Tibial nerve (tissue), 4 donors: ENCODE measurements at places on chromosomes 11 and 22.
A peak's percentile ranks its signal among the peaks of the same experiment; 100 is the strongest.

- H3K4me3 ChIP-seq = no peak overlapping the region
- H3K27ac ChIP-seq = no peak overlapping the region
- DNase-seq = no peak
- H3K27me3 ChIP-seq = no peaks in the 10 kb centered on the region
Observed at GRCh38 chr11:89498845-89499448, 7.8 kb upstream of the NOX4 start.

DNA sequence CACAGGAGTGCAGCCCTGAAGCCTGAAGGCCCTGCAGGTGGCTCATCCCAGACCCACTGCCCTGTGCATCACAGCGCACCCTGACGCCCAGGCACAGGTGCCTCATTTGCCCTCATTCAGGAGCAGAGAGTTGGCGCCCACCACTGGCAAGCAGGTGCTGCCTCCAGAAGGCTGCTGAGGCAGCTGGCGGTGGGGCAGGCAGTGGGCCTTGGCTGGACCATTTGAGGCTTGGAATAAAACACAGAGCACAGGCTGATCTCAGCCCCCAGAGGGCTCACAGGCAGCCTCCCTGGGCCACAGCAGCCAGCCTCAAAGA lies 1151.9 kb downstream of the BRD1 start:
- no peak overlapping the region for H3K4me3 ChIP-seq
- DNase-seq = no peak
- H3K27me3 ChIP-seq = no peaks in the 10 kb centered on the region

- no peaks in the 10 kb centered on the region for H3K27me3 ChIP-seq
- no peak overlapping the region for H3K27ac ChIP-seq
- no peak overlapping the region for H3K4me3 ChIP-seq
- no peaks in the 10 kb centered on the region for H3K4me1 ChIP-seq
Observed at GRCh38 chr11:46223252-46223513, 54.3 kb upstream of the CREB3L1 start.

DNA sequence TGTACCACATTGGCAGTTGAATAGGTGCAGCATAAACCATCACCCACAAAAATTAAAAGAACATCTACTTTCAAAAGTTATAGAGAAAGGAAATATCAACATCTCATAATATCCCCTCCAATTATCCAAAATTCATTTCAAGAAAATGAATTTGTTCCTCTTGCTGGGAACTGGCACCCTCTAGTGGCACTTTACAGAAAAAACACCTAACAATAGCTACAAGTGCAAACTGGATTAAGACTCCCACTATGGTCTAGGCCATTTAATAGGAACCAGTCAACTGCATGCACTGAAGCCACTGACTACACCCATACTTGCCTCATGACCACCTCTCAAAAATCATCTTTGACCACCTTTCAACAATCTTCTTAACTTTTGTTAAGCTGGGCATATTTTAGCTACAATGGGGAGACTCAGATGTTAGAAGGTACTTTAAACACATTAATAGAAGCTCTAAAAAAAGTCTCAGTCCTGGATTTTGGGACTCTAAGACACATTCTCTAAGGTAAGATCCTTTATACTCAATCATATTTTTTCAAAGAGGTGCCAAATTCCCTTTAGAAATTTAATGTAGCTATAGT lies 17.3 kb downstream of the TRAF6 start:
- no peaks in the 10 kb centered on the region for H3K27me3 ChIP-seq
- H3K4me1 ChIP-seq = no peaks in the 10 kb centered on the region
- H3K27ac ChIP-seq = no peak overlapping the region
- no peak overlapping the region for H3K4me3 ChIP-seq
- DNase-seq = peak; percentile 35

GRCh38 chr11:72630104-72630852 lies 43.9 kb downstream of the PDE2A start:
- peak overlapping the region; percentile 25 for H3K27ac ChIP-seq
- H3K4me3 ChIP-seq = no peak overlapping the region
- H3K36me3 ChIP-seq = no peaks in the 10 kb centered on the region
- DNase-seq = no peak
- no peaks in the 10 kb centered on the region for H3K27me3 ChIP-seq

DNA sequence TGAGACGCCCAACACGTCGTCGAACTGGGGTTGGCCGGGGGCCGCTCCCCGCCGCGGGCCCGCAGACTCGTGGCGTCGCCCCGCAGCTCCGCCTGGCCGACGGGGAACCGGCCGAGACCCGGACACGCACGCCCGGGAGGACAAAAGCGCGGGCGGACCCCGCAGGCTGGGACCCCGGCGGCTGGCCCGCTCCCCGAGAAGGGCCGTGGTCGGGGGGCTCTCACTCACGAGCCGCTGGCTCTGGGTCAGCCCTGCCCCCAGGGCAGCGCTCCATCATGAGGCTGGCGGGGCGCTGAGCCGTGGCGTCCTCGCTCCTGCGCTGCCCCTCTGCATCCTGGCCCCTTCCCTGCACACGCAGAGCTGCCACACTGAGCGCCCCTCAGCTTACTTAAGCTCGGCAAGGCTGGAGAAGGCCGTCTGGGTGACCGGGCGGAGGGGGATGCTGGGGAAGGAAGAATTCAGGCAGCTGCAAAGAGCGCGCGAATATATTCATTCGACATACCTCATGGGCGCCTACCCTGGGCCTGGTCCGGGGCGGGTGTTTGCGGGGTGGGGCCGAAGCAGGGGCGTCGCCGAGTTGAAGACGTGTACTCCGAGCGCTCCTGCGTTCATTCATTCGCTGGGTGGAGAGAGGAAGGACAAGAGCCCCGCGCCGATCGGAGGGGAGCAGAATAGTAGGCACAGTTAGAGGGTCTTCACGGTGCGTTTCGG lies 579 bp upstream of the CYB5R2 start:
- H3K27ac ChIP-seq = peak overlapping the region; percentile 84
- no peaks in the 10 kb centered on the region for H3K36me3 ChIP-seq
- peak overlapping the region; percentile 45 for H3K4me3 ChIP-seq
- H3K4me1 ChIP-seq = peaks cover 64% of the 10 kb centered on the region
- H3K27me3 ChIP-seq = no peaks in the 10 kb centered on the region

DNA sequence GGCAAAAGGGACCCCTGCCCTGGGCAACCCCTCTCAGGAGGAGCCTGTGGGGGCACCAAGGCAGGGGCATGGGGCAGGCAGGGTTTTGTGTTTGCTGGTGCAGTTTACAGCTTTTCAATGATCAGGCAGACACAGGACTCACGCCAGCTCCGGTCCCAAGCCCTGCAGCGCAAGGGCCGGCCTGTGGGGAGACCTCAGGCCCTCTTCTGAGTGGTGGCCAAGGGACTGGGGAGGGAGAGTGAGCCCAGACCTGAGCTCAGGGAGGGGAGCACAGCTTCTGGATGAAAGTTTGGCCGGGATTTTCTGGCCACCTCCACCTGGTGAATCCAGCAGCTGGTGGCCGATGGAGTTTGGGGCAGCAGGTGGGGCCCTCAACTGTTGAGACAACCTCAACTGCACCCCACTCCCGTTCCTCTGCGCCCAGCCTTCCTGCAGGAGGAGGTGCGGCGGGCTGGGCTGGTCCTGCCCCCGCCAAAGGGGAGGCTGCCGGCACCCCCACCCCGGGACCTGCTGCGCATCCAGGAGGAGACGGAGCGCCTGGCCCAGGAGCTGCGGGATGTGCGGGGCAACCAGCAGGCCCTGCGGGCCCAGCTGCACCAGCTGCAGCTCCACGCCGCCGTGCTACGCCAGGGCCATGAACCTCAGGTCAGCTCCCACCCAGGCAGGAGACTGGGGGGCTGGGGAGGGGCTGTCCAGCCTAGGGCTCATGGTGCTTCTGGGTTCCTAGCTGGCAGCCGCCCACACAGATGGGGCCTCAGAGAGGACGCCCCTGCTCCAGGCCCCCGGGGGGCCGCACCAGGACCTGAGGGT lies 3.6 kb downstream of the TCIRG1 start:
- no peak for DNase-seq
- H3K4me1 ChIP-seq = peaks cover 40% of the 10 kb centered on the region
- H3K27me3 ChIP-seq = no peaks in the 10 kb centered on the region
- no peak overlapping the region for H3K4me3 ChIP-seq
- peaks cover 52% of the 10 kb centered on the region for H3K36me3 ChIP-seq

DNA sequence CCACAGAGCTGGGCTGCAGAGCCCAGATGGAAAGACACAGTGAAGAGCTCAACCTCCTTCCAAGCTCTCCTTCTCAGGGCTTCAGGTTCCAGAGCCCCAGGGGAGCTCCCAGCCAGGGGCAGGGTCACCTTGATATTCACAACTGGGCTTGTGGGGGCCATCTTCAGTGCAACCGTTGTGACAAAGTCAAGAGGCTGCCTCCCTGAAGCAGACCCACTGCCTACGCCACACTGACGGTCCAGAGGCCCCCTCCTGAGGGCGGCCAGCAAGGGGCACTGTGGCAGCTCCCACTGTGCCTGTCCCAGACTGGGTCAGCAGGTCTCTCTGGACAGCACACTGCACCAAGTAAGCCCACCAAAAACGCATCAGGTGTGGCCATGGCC lies 84.1 kb downstream of the DGCR2 start:
- no peak overlapping the region for H3K27ac ChIP-seq
- no peaks in the 10 kb centered on the region for H3K4me1 ChIP-seq
- H3K36me3 ChIP-seq = peaks cover 7% of the 10 kb centered on the region
- H3K27me3 ChIP-seq = no peaks in the 10 kb centered on the region
- no peak for DNase-seq
- no peak overlapping the region for H3K4me3 ChIP-seq

GRCh38 chr11:46202149-46202548 lies 75.3 kb upstream of the CREB3L1 start:
- peaks cover 27% of the 10 kb centered on the region for H3K27me3 ChIP-seq
- no peak overlapping the region for H3K27ac ChIP-seq
- no peaks in the 10 kb centered on the region for H3K36me3 ChIP-seq
- no peak for DNase-seq

- H3K36me3 ChIP-seq = peaks cover 59% of the 10 kb centered on the region
- no peaks in the 10 kb centered on the region for H3K27me3 ChIP-seq
- peaks cover 25% of the 10 kb centered on the region for H3K4me1 ChIP-seq
- DNase-seq = no peak
- H3K4me3 ChIP-seq = no peak overlapping the region
- H3K27ac ChIP-seq = peak overlapping the region; percentile 98
Observed at GRCh38 chr11:66845143-66845875, 2.1 kb downstream of the RCE1 start.

- no peaks in the 10 kb centered on the region for H3K36me3 ChIP-seq
- H3K4me3 ChIP-seq = no peak within 1 kb of the TSS
- no peak within 1 kb of the TSS for H3K27ac ChIP-seq
- H3K4me1 ChIP-seq = peaks cover 3% of the 10 kb centered on the region
- peaks cover 86% of the 10 kb centered on the region for H3K27me3 ChIP-seq
Observed at GRCh38 chr11:3218483-3219280, at the start of gene MRGPRG. TSS of gene MRGPRG (minus strand) at chr11:3218813. CDS start at chr11:3218813, 0 bp downstream.

GRCh38 chr11:28984231-28984630 lies 876.0 kb downstream of the METTL15 start:
- DNase-seq = no peak
- no peak overlapping the region for H3K4me3 ChIP-seq
- H3K4me1 ChIP-seq = no peaks in the 10 kb centered on the region
- no peaks in the 10 kb centered on the region for H3K36me3 ChIP-seq
- no peak overlapping the region for H3K27ac ChIP-seq

- no peaks in the 10 kb centered on the region for H3K36me3 ChIP-seq
- peak within 1 kb of the TSS; percentile 96 for H3K27ac ChIP-seq
- peak within 1 kb of the TSS; percentile 64 for H3K4me3 ChIP-seq
- DNase-seq = peak; percentile 96
- H3K4me1 ChIP-seq = peaks cover 29% of the 10 kb centered on the region
- no peaks in the 10 kb centered on the region for H3K27me3 ChIP-seq
Observed at GRCh38 chr11:66616379-66617154, at the start of gene RBM14. TSS of gene RBM14 (plus strand) at chr11:66616630. CDS start at chr11:66616721, 91 bp downstream.

- H3K4me1 ChIP-seq = no peaks in the 10 kb centered on the region
- H3K27ac ChIP-seq = no peak overlapping the region
- DNase-seq = no peak
- no peaks in the 10 kb centered on the region for H3K36me3 ChIP-seq
- no peak overlapping the region for H3K4me3 ChIP-seq
Observed at GRCh38 chr11:131303611-131304119, 66.8 kb upstream of the NTM start.

DNA sequence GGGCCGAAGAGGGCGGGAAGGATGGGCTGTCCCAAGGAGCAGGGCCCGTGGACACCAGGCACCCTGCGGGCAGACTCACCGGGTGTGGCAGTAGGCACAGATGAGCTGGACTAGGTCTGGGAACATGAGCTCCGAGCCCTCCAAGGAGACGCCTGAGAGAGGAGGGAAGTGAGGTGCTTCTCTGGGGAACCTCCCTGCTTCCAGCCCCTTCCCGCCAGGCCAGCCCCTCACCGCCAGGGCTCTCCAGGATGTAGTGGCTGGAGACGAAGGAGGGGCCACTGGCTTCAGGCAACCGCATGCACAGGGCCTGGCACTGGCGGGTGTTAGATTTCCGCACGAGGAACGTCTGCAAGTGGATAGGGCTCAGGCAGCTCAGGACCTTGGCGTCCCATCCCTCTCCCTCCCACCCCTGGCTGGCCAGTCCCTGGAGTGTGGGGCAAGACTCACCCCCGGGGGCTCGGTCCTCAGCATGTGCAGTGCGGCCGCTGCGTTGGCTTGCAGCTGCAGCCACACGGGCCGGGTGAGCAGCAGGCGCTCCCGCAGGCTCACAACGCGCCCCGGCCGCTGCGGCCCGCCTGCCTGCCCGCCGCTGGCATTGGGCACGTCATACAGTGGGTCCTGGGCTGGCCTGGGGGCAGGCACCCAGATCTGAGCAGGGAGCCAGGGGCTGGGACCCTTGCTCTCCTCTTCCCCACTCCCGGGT lies 552 bp downstream of the RIN1 start:
- peak overlapping the region; percentile 32 for H3K4me3 ChIP-seq
- no peaks in the 10 kb centered on the region for H3K4me1 ChIP-seq
- DNase-seq = no peak
- no peaks in the 10 kb centered on the region for H3K36me3 ChIP-seq

DNA sequence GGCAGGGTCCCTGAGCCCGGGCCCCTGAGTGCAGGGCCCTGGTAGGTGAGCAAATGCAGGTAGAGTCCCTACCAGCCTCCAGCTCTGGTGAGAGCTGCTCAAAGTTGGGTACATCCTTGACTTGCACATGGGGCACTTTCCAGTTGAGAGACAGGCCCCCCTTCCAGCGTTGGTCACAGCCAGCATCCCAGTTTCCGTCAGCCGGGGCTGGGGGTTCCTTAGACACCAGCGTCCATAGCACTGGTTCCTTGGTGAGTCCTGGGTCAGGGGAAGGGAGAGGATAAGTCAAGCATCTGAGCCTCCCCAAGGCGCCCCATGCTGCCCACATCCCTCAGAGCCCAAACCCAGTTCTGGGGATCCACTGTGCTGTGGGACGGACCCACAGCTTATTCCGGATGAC lies 5.6 kb downstream of the PNPLA5 start:
- H3K4me1 ChIP-seq = no peaks in the 10 kb centered on the region
- no peak overlapping the region for H3K27ac ChIP-seq
- no peaks in the 10 kb centered on the region for H3K36me3 ChIP-seq
- no peak for DNase-seq
- no peak overlapping the region for H3K4me3 ChIP-seq
